Renal cortex interstitium (tissue), 15 donors: ENCODE measurements at places on chromosomes 7 and 10. TPM values are rescaled to one million over a fixed set of nuclear protein-coding genes. Genes with fewer than 3 reads are reported as not detected.

- no peak for DNase-seq
Observed at GRCh38 chr10:10804061-10804460, 213.6 kb upstream of the CELF2 start.

DNA sequence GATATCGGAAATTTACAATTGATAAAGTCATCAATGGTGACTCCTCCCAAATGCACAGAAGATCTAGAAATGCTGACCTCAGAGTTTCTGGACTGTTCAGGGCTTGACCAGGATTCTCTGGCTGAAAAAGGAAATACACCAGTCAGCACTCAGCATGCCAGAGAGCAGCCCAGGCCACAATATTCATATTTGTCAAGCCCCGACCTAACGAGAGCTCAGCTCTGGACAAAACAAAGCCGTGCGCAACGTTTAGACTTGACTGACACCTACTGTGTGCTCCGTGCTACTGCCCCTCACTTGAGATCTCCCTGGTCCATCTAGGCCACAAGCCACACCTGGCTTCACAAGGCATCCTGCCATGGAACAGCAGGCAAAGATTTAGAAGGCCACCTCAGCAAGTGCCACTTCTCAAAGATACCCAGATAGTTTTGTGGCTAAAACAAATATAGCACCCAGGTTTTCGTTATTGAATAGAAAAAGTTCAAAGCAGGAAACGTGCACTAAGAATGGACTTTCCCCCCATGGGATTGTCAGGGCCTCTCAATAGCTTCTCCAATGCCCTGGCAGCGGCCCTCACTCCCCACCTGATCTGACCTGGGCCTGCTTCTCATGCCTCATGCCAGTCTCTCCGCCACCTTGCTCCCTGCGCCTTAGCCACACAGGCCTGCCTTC is 218.3 kb downstream of the FAM107B start:
- no peak for DNase-seq

The FAM20C gene
- 66.3 TPM for polyA plus RNA-seq

DNA sequence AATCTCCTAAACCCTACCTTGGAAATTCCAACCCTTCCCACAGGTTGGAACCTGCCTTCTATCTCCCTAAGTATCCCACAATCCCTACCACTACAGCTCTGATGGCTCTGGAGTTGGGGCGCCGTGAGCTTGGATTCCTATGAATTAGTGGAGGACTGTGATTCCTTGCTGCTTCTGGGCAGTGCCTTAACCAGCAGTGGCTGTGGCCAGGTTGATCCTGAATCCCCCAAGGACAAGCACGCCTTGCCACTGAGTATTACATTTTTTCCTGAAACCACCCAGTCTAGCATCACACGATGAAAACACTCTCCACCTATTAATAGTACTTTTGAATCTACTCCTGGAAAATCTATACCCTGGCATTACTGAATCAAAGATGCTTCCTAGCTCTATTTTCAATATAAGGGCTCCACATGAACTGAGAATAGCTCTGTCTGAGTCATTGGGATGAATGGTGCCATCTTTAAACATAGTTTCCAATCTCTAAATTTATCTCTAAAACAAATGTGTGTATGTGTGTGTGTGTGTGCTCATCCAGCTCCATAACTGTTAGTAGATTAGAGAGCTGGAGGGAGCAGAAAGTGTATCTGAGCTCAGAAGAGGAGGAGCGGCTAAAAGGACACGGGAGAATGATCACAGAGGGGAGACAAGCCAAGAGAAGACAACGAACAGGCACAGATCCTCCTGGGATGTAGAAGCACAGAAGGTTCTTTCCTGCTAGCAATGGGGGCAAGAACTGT is 11.9 kb upstream of the INPP5F start:
- DNase-seq = no peak

DNA sequence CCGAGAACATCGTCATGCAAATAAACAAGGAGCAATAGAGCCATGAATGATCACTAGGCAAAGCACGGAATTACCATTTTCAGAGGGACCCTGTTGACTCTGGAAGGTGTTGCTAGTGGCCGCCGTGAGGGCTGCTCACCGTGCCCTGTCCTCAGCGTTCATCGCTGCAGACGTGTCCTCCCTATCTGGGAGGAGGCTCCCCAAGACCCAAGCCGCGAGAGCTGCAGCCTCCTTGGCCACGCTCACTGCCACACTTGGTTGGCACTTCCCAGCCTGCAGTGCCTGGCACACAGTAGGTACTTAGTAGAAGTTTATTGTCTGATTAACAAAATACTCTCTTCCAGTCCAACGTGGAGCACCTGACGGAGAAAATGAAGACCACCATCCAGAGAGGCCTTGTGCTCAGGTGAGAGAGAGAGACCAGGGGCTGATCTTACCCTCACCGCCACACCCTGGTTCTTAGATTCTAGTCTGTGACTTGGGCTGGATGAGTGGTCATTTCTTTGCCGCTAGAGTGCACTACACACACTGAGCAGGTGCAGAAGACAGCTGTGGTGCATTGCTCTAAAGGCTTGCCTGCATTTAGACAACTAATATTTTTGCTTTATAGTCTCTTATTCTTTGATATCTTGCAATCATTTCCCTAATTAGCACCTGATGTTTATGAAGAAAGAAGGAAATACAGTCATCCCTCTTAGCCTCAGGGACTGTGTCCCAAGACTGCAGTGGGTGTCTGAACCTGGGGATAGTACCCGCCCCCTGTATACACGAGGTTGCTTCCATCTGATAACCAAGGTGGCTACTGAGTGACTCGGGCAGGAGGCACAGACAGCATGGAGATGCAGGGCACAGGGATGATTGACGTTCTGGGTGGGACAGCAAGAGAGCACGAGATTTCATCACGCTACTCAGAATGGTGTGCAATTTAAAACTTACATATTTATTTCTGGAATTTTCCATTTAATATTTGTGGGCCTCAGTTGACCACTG is 40.3 kb downstream of the PITRM1 start:
- DNase-seq = no peak
